Activated T-helper 2 cell treated with anti-CD3 and anti-CD28 coated beads, Interferon-gamma antibody, Interleukin-2, Interleukin-4, amounts not matched to agents 10 μg/mL and 5 μg/mL and 100 μg/mL, durations not matched to agents 14 hours and 24 hours and 36 hours (primary cell): ENCODE measurements at places on chromosomes 4 and X.

- H3K4me3 ChIP-seq = no peak overlapping the region
- H3K4me1 ChIP-seq = peaks cover 38% of the 10 kb centered on the region
- no peak overlapping the region for H3K27ac ChIP-seq
- H3K27me3 ChIP-seq = no peaks in the 10 kb centered on the region
These were observed 55.8 kb downstream of the LRP2BP start for GRCh38 chr4:185339941-185340340.

GRCh38 chrX:142156567-142156966 is 48.5 kb downstream of the MAGEC2 start:
- H3K27me3 ChIP-seq = no peaks in the 10 kb centered on the region
- H3K27ac ChIP-seq = no peak overlapping the region
- no peaks in the 10 kb centered on the region for H3K36me3 ChIP-seq
- no peaks in the 10 kb centered on the region for H3K4me1 ChIP-seq
- no peak for DNase-seq
- H3K4me3 ChIP-seq = no peak overlapping the region

- H3K27ac ChIP-seq = no peak overlapping the region
- no peaks in the 10 kb centered on the region for H3K27me3 ChIP-seq
- H3K4me3 ChIP-seq = peak overlapping the region; percentile 90
- DNase-seq = peak; percentile 41
These were observed 3.5 kb downstream of the BCOR start for GRCh38 chrX:40094041-40094899.

GRCh38 chr4:90445380-90445779 is 318.2 kb downstream of the CCSER1 start:
- DNase-seq = no peak
- H3K27me3 ChIP-seq = no peaks in the 10 kb centered on the region
- H3K4me1 ChIP-seq = no peaks in the 10 kb centered on the region
- no peak overlapping the region for H3K4me3 ChIP-seq
- H3K36me3 ChIP-seq = no peaks in the 10 kb centered on the region

DNA sequence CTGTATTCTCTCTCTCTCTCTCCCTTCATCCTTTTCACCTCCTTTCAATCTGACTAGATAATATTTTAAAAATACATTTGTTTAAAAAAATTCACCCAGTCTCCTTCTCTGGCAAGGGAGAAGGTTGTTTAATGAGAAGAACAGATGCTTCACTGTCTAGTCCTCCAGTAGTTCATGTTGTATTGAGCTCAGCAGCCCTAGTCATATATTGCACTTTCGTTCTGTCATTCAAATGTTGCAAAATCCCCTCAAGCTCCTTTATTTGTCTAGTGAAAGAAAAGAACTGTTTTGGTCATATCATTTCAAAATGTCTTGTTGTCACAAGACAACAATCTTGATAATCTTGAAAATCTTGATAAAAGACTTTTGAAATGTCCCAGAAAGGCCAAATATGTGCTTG is 248.0 kb downstream of the GALNTL6 start:
- no peaks in the 10 kb centered on the region for H3K4me1 ChIP-seq
- no peak for DNase-seq
- H3K27me3 ChIP-seq = no peaks in the 10 kb centered on the region
- no peaks in the 10 kb centered on the region for H3K36me3 ChIP-seq
- H3K27ac ChIP-seq = no peak overlapping the region

- H3K4me3 ChIP-seq = no peak overlapping the region
- H3K27me3 ChIP-seq = no peaks in the 10 kb centered on the region
- no peaks in the 10 kb centered on the region for H3K36me3 ChIP-seq
- DNase-seq = no peak
- no peaks in the 10 kb centered on the region for H3K4me1 ChIP-seq
These were observed 236.9 kb upstream of the EMCN start for GRCh38 chr4:100754751-100755150.

DNA sequence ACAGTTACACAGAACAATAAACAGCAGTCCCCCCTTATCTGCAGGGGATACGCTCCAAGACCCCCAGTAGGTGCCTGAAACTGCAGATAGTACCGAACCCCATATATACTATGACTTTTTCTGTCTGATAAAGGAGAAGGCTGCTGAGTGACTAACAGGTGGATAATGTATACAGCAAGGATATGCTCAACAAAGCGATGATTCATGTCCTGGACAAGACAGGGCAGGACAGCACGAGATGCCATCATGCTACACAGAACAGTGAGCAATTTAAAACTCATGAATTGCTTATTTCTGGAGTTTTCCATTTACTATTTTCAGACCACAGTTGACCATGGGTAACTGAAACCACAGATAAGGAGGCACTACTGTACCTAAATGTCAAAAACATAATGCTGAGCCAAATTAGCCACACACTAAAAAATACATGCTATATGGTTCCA is 76.1 kb downstream of the MANBA start:
- no peaks in the 10 kb centered on the region for H3K4me1 ChIP-seq
- no peak overlapping the region for H3K4me3 ChIP-seq
- no peak overlapping the region for H3K27ac ChIP-seq
- DNase-seq = no peak
- H3K36me3 ChIP-seq = peaks cover 9% of the 10 kb centered on the region

DNA sequence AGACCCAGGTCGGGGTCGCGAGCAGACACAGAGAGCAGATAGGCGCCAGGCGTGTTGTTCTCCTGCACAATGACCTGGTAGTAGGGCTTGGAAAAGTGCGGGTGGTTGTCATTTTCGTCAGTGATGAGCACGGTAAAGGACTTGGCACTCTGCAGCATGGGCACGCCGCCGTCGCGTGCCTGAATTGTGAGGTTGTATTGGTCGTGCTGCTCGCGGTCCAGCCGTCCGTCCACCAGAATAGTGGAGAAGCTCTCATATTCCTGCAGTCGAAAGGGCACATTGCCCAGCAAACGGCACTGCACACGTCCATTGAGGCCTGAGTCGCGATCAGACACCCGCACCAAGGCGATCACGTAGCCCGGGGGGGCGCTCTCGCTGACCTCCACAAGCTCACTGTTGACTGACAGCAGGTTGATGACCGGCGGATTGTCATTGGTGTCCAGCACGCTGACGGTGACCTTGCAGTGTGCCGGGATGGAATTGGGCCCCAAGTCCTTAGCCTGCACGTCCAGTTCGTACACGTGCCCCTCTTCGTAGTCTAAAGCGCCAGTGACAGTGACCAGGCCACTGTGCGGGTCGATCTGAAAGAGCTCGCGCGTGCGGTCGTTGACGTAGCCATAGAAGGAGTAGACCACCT is 2.8 kb downstream of the PCDH19 start:
- no peak overlapping the region for H3K4me3 ChIP-seq
- no peaks in the 10 kb centered on the region for H3K36me3 ChIP-seq
- DNase-seq = no peak
- peaks cover 42% of the 10 kb centered on the region for H3K27me3 ChIP-seq
- H3K27ac ChIP-seq = no peak overlapping the region

DNA sequence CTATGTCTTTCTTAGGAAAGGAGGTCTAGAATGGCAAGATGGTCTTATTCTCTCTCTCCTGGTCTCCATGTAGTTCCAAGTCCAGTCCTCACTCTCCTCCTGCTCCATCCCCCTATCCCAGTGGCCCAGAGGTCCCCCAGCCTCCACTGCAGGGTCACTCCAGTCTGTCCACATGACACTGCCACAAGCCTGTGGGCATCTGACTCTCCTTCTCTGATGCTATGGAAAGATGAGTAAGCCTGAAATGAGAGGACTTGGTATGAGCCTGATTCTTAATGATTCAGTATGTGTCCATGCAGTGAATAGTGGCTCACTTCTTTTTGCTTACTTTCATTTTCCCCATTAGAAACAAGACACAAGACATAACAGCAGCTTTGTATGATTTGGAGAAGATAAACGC is 516.8 kb upstream of the ADGRL3 start:
- DNase-seq = no peak
- no peaks in the 10 kb centered on the region for H3K4me1 ChIP-seq
- no peaks in the 10 kb centered on the region for H3K27me3 ChIP-seq
- no peak overlapping the region for H3K27ac ChIP-seq
- H3K36me3 ChIP-seq = no peaks in the 10 kb centered on the region
- H3K4me3 ChIP-seq = no peak overlapping the region

DNA sequence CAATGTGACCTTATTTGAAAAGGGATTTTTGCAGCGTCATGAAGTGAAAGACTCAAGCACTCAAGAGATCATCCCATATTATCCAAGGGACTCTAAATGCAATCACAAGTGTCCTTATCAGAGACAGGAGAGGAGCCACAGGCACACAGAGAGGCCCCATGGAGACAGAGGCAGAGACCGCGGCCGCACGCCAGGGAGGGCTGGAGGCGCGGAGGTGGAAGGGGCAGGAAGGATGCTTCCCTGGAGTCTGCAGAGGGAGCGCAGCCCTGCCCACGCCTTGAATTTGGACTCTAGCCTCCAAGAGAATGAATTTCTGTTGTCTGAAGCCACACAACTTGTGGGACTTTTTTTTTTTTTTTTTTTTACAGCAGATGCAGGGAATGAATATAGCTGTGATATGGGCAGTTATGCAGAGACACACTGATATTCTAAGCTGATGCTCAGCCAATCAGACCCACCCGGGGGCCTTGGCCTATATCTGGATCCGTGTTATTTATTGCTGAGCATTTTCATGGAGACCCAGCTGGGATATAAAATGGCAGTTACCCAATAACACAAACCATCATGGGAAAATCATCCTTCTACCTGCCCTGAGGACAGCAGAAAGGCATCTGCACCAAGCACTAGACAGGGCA is 244.8 kb upstream of the PSAPL1 start:
- H3K27ac ChIP-seq = no peak overlapping the region
- DNase-seq = no peak
- H3K4me3 ChIP-seq = no peak overlapping the region

DNA sequence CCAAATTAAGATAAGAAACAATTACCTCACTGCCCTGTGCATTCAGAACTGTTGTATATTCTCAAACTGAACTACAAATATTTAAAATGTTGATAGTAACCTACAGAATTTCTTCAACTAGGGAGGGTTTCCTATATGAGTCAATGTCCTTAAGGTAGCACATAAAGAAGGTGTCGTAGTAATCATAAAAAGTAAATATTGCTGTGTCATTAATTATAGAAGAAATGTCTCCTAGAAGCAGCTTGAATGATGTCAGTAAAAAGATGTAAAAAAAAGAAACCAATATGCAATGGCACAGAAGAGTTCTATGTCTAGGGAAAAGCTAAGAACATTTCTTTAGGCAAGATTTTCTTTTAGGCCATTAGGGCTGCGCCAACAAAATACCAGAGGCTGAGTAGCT is 559.6 kb upstream of the EPHA5 start:
- no peaks in the 10 kb centered on the region for H3K27me3 ChIP-seq
- no peaks in the 10 kb centered on the region for H3K36me3 ChIP-seq
- no peak overlapping the region for H3K27ac ChIP-seq
- H3K4me1 ChIP-seq = no peaks in the 10 kb centered on the region

GRCh38 chrX:15114743-15115566 is 154.9 kb downstream of the ASB9 start:
- H3K27me3 ChIP-seq = peaks cover 2% of the 10 kb centered on the region
- H3K27ac ChIP-seq = no peak overlapping the region
- H3K4me1 ChIP-seq = peaks cover 1% of the 10 kb centered on the region
- H3K4me3 ChIP-seq = no peak overlapping the region
- no peak for DNase-seq

DNA sequence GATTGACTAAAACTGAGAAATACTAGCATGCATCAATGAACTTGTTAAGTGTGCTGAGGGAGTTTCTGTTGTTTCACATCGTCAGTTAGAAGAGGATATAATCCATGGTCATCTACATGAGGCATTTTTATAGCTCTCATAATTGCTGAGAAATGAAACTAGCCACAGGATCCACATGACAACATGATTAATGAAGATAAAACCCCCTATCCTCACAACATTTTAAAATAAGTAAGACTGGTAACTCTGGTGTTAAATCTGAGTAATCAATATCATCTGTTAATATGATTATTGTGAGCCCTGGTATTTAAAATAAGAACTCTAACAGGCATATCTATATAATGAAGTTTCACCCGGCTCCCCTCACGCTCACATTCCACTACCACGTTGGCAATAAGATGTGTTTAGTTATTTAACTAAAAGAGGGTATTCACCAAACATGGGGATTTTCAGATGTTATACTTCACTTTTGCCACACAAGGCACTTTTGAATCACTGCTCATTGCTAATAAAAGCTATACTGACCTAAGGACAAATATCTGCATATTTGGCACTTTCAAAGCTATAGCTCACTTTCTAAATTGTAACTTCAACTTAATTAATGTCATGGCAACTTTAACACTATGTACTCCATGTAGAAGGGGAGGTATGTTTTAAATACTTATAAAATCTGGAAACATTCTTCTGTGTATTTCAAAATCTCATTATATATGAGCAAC is 6.7 kb downstream of the UNC5C start:
- peaks cover 50% of the 10 kb centered on the region for H3K27me3 ChIP-seq
- H3K4me1 ChIP-seq = no peaks in the 10 kb centered on the region
- DNase-seq = no peak
- H3K36me3 ChIP-seq = no peaks in the 10 kb centered on the region

- no peaks in the 10 kb centered on the region for H3K36me3 ChIP-seq
- DNase-seq = no peak
- no peak overlapping the region for H3K27ac ChIP-seq
- H3K27me3 ChIP-seq = no peaks in the 10 kb centered on the region
These were observed 371.3 kb upstream of the INTU start for GRCh38 chr4:127261476-127261875.

DNA sequence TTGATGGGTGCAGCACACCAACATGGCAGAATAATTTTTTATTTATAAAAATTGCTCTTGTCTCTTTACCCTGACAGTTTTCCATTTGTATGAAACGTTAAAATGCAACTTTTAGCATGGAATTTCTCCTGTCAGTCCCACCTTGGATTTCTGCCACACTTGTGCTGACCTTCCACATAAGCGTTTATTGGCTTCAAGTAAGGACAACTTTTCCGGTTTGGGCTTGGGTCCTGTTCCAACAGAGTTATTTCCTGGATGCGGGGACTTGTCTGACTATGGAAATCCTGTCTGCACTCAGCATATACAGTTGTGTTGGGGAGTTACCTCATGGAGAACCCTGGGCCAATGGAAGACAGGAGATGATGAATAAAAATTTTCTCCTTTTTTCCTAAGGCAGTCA is 294.7 kb downstream of the NAF1 start:
- no peaks in the 10 kb centered on the region for H3K27me3 ChIP-seq
- no peak overlapping the region for H3K27ac ChIP-seq
- no peak for DNase-seq
- H3K4me1 ChIP-seq = no peaks in the 10 kb centered on the region

GRCh38 chrX:13254870-13255269 is 65.0 kb downstream of the ATXN3L start:
- no peak overlapping the region for H3K4me3 ChIP-seq
- H3K27ac ChIP-seq = no peak overlapping the region
- H3K27me3 ChIP-seq = no peaks in the 10 kb centered on the region
- DNase-seq = no peak
- peaks cover 10% of the 10 kb centered on the region for H3K36me3 ChIP-seq
